Activated CD4-positive, alpha-beta T cell treated with anti-CD3 and anti-CD28 coated beads for 24 hours (primary cell): ENCODE measurements at places on chromosomes 2 and 18.

- DNase-seq: no peak
Measured at GRCh38 chr2:10277293-10278028, 25.2 kb upstream of the HPCAL1 start.

DNA sequence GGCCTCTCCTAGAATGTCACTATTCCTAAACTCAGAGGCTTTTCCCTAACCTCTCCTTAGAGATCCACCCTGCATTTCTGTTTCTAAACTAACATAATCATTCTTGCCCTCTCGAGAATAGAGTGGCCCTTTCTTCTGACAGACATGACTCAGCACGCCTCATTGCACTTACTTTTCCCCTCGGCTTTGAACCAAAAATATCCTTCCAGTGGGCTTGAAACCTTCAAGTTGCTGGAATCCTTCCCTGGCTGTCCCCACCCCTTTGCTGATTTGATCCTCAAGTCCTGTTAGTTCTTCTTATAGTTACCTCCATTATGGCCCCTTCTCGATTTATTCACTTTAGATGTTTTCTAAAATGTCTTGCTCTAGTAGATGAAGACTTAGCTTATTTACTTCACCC, 158.0 kb downstream of the LTBP1 start:
- no peak for DNase-seq

DNA sequence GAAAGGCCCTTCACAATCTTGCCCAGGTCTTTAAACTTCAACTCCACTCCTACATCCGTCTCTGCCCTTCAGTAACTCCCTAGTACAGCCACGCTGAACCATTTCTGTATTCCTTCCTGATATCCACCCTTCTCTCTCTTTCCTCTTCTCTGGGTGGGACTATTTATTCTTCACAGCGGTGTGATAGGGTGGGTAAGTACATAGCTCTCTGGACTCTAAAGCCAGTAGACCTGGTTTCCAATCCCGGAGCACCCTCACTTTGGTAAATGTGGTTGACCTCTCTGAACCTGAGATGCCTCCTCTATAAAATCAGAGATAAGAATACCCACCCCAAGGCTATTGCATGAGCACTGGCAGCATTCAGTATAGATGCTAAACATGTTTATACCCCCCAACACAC, 86.7 kb downstream of the ATL2 start:
- no peak for DNase-seq

- no peak for DNase-seq
Measured at GRCh38 chr2:147663153-147663961, 181.5 kb upstream of the ACVR2A start.

DNA sequence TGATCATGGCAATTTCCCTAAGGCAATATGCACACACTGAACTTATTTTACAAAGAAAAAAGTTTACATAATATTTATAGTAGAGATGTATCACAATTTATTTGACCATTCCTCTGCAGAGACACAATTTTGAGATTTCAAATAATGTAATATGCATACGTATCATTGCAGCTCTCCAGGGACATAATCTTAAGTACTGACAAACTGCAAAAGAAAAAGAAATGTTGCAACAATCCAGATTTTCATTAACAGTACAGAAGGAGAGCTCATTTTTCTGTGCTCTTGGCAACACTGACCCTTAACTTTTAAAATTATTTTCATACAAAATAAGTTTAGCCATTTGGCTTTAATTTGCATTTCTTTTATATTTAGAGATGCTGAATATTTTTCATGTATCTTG, 710.2 kb upstream of the SLC39A10 start:
- DNase-seq: no peak

DNA sequence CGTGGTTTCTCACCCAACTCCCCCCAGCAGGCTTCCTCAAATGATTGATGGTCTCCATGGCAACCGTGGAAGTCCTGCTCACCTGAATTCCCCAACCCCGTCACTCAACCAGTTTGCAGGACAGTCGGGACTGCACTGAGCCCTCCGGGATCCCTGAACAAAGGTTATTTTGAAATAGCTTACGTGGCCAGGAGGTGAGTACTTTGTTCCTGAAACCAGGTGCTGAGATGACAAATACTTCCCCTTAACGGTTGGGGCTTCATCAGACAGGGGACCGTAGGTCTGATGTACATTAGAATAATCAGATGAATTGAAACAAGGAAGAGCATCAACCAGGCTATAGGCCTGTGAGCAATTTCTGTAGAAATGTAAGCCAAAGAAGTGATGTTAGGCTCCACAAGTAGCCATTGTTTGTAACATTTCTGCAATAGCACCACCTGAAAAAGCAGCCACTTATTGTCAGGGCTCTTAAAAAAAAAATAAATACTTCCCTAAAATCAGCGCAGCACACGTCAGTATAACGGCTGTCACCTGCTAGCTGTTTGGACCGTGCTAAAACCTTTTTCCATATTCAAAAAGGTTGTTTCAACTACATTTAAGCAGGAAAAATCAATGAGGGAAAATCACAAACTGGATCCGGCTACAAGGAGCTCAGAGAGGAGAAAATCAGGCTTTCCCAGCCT, 206.4 kb upstream of the ID2 start:
- no peak for DNase-seq

GRCh38 chr2:78839259-78839658, 186.2 kb upstream of the REG3G start:
- no peak for DNase-seq

DNA sequence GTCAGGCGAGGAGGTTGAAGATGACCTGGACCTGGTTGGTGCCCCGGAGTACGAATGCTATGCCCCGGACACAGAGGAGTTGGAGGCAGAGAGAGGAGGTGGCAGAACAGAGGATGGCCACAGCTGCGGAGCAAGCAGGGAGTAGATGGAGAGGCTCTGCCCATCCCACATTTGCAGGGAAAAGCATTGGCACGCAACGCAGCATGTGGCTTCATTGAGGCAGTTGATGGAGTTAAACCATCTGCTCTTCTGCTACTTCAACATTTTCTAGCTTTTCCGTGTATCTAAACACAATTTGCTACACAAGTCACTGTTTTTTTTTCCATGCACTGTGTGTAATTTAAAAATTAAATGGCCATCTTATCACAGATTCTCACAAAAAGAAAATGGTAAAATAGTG, 11.8 kb downstream of the RBFA start:
- no peak for DNase-seq

DNA sequence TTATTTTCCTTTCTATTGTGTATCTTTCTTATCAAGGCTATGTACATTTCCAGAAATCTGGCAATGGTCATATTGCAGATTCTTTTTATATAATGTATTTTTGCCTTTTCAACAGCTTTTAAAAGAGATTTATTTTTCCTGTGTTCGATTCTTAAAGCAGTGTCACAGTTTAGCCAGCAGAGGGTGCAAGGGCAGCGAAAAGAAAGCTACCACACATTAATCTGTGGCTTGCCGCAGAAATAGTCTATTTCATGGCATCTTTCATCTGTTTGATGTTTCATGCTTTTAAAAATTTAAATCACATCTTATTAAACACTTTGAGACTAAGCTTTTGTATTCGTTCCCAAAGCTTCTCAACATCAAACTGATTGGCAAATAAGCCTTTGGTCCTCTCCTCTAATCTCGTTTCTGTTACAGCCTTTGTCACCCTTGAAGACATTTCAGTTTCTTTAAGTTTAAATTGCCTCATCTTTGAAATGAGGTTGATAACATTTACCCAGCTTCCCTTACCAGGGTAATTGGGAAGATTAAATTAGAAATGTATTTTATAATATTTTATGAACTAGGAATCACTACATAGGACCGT, 73.3 kb downstream of the PIK3C3 start:
- no peak for DNase-seq

GRCh38 chr2:33288011-33288410, 188.4 kb upstream of the RASGRP3 start:
- no peak for DNase-seq

DNA sequence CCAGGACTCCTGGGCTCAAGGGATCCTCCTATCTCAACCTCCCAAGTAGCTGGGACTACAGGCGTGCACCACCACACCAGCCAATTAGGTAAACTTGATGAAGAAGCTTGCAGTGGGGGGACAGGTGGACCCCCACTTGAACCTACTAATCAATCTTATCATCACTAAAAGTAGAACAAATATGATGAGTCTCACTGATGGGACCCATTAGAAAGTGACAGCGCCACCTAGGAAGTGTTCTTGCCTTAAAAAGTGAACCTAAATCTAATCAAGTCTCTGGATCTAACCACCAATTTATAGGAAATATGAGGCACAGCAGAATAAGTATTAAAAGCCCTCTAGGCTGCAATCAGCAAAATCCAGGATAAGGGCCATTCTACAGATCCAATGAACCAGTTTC, 79.2 kb downstream of the BIN1 start:
- no peak for DNase-seq

DNA sequence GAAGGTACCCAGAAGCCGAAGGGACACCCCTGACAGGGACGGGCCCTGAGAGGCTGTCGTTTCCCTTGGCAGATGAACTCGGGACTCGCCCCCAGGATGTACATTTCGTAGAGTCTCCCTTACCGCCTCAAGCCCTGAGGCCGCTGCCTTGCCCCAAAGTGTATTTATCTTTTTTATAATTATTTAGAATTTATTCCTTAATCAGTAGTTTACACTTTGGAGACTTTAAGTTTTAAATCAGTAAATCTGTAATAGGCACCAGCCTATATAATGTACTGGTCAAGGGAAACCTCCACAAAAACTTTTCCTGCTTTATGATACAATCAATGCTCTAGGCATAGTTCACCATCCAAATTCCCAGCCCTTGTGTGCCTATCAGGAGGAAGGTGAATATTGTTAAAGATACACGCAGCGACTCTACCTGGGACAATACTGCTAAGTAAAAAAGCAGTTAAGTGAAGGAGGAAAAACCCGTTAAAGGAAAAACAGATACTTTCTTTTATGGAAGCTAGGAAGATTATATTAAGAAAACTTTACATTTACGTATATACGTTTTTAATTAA, 848 bp downstream of the VRK2 start:
- DNase-seq: no peak

DNA sequence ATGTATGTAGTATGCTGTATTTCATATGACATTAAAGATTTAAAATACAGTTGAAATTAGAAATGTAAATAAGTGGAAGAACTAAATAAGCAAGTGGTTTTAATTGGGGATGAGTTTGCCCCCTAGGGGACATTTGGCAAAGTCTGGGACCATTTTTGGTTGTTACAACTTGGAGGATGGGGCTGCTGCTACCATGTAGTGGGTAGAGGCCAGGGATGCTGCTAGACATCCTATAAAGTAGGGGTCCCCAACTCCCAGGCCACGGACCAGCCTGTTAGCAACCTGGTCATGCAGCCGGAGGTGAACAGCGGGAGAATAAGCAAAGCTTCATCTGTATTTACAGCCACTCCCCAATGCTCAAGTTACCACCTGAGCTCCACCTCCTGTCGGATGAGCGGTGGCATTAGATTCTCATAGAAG, 27.9 kb upstream of the ASNSD1 start:
- DNase-seq: no peak

GRCh38 chr2:27060323-27060722, 8.9 kb downstream of the AGBL5 start:
- DNase-seq: no peak

DNA sequence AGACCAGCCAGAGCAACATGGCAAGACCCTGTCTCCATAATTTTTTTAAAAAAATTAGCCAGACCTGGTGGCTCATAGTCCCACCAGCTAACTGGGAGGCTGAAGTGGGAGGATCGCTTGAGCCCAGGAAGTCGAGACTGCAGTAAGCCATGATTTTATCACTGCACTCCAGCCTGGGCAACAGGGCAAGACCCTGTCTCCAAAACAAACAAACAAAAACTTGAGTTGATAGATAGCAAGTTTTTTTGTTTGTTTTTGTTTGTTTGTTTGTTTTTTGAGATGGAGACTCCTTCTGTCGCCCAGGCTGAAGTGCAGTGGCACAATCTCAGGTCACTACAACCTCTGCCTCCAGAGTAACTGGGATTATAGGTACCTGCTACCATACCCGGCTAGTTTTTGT, 18.8 kb downstream of the RELCH start:
- DNase-seq: no peak

GRCh38 chr18:21255211-21255610, 13.2 kb downstream of the GREB1L start:
- no peak for DNase-seq

GRCh38 chr2:202965810-202966460, 48.7 kb upstream of the NBEAL1 start:
- peak; percentile 1 for DNase-seq

DNA sequence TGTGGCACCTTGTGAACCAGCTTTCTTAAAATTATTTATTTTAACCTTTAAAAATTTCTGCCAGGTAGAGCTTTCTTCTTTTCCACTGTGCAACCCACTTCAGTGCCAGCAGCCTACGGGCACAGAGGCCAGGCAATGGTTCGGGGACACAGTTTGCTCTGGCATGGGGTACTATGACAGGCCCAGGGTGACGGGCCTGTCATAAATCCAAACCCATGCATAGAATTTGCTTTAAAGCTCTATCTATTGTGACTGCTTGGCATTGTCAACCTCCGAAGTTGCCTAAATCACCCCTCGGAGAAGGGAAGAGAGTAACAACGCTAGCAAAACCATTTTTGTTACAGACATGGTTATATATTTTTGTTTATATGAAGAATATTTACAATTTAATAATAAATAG, 1.5 kb downstream of the ODC1 start:
- DNase-seq: no peak

GRCh38 chr2:191869178-191869577, 22.3 kb upstream of the CAVIN2 start:
- DNase-seq: no peak

GRCh38 chr2:143623231-143623908, 494.2 kb downstream of the ARHGAP15 start:
- no peak for DNase-seq

- DNase-seq: no peak
Measured at GRCh38 chr2:77028032-77028600, 494.1 kb downstream of the LRRTM4 start.

DNA sequence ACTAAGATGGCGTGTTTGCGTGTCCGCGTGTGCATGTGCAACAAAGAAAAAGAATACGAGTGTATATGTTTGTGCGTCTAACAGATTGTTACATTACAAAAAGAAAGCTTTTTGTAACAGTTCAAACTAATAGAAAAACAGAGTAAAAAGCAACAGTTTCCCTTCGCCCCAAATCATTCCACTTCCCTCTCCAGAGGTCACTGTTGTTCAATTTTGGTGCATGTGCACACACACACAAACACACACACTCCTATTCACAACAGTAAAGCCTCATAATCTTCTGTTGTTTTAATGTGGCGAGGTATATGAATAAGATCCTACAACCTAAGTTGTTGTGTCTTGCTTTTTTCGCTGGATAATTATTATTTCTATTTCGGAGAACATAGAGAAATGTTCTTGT, 357.3 kb upstream of the SLC8A1 start:
- DNase-seq: no peak

DNA sequence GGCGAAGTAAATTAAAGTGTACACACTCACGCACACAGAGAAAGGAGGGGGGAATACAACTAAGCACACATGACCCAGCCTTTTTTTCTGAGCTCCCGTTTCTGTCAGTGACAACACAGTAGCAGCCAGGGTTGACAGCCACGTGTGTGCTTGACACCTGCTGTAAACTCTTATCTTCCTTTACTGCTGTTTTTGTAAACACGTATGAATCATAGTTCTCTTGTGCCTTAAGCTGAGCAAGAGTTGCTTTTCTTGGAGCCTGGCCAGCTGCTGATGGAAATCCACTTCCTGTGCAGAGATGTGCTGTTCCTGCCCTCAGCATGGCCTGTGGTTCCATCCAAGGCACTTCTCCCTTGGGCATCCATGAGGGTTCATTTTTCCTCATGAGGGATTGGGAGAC, 561.9 kb downstream of the GALR1 start:
- DNase-seq: no peak

- no peak for DNase-seq
Measured at GRCh38 chr2:204472375-204472774, 72.9 kb upstream of the PARD3B start.

- no peak for DNase-seq
Measured at GRCh38 chr18:22417496-22418188, at the start of gene CTAGE1. Gene CTAGE1 (minus strand): TSS chr18:22417915. CDS start chr18:22417811, 104 bp downstream.
